ENCODE measurements at places on chromosomes 2 and 18.

DNA sequence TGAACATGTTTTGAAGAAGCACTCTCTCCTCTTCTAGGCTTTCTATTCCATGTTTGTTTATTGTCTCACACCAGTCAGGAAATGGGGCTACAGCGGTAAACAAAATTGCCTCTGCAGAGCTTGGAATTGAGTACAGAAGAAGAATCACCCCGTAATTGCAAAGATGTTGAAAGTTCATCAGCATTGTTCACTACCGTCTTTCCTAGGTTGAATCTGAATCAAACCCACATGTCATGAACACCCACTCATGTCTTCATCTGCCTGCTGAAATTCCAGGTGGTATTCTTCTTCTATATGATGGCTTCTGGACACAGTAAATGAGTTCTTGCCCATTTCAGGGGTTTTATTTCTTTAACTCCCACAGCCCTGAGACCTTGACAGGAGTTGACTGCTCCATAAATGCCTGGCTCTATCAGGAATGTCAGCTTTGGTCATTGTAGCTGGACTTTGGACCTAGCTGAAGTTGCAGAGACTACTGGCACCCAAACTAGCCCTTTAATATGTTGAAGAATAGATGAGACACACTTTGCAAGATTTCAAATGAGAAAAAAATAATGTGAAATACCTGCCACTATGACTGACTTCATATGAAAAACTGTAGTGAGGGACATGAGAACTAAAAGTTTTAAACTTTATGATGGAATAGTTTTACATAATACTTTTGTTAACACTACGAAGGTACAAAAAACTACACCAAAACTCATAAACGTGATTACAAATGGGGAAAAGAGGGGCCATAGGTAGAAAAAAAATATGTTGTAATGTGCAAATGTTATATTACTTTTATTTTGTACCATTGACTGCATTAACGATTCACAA lies 1235.3 kb upstream of the ZEB2 start:
- DNase-seq: no peak

DNA sequence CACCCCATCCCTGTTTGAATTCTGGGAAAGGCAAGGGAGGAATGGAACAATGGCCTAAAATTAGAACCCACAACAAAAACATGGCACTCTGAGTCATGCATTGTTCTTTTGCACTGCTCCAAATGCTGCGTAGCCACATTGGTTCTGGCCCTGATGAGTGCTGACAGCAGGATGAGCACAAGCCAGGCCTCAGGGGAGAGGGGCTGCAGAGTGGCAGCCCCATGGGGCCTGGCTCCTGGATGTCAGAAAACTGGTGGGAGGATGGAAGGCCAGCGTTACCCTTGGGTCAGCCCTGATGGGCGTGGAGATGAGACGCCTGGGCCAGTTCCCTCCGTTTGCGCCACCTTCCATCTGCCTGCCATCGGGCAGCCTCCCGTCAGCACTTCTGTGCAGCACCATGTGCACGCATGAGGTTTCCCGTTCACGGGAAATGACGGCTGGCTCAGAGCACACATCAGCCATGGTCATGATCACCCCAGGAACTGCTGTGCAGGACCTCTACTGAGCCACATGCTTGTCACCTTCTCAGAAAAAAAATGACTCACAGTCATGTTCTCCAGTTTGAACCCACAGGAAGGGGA lies 65.6 kb downstream of the CYP26B1 start:
- no peak for DNase-seq

DNA sequence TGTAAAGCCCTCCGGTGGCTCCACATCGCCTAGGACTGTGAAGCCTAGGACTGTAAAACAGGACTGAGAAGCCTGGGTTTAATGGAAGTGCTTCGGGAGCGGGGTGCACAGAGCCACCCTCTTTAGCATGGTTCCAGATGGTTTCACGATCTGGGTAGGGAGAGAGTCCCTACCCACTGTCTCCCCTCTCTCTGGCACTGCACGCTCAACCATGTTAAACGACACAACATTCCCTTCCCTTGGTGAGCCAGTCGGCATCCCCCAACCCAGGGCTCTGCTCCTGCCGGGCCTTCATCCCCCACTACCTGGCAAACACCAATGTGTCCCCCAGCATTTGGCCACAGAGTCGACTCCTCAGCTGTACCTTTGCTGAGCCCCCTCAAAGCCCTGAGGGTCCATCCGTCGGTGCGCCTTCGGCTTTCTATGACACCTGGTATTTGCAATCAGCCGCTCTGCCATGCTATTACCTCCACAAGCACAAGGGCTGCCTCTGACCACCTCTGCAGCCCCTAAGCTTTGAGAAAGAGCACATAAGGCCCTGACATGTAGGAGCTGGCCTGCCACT lies 1.1 kb downstream of the COPS9 start:
- no peak for DNase-seq

DNA sequence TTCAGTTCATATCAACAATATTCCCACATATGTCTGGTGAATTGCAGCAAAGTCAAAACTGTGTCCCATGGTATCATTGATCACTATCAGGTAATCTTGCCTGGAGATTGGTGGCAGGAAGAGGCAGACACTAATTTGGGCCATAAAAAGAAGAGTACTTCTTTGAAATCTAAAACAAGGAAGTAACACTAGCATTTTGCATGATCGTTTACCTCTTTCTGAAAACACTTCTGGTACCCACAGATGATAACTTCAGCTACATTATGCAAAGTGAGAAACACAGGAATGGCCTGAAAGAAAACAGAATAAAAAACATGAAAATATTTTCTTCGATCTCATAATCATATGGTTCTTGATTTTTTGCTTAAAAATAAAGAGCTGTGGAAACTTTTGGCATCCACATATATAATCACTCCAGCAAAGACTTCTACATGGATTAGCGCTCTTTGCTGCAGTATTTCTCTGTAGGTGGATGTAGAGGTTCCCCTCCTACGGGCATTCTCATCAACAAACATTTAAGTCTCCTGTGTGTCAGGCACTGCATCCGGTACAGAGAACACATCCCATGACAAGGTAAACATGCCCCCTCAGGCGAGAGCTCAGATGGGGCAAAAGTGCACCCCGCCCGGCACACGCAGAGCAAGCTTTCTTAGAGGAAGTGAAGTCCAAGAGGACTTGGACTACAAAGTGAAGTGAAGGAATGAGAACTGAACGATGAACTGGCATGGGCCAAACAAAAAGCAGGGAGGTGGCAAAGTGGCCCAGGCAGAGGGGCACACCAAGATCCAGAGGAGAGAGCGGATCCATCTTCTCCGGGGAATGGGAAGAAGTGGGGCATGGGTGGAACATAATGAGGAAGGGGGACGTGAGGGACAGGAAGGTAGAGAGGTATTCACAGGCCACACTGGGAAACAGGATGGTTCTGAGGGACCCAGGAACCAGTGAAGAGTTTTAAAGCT lies 68.0 kb upstream of the RIOK3 start:
- no peak for DNase-seq

DNA sequence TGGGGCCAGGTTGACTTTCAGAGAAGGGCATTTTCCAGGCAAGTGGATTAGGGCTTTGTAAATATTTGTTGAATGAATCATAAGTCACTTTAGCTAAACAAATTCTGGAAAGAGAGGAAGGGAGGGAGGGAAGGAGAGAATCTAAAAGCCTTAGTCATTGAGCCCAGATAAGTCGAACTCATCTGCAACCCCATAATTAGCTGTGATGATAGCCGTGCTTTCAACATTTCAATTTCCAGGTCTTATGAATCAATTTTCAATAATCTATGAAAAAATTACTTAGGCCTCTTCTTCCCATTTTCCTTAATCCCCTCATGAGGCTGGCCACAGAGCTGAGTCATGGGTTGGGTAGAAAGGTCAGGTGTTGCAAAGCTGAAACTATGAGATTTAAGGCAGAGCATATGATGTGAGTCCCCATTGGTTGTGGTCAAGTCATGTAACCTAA lies 111.9 kb upstream of the MAPRE2 start:
- no peak for DNase-seq

- no peak for DNase-seq
These were observed 160.7 kb downstream of the DTNB start for GRCh38 chr2:25512707-25513106.

- no peak for DNase-seq
These were observed 285.6 kb upstream of the SESTD1 start for GRCh38 chr2:179550214-179550613.

GRCh38 chr2:96175951-96176350 lies 30.7 kb upstream of the DUSP2 start:
- DNase-seq: no peak

DNA sequence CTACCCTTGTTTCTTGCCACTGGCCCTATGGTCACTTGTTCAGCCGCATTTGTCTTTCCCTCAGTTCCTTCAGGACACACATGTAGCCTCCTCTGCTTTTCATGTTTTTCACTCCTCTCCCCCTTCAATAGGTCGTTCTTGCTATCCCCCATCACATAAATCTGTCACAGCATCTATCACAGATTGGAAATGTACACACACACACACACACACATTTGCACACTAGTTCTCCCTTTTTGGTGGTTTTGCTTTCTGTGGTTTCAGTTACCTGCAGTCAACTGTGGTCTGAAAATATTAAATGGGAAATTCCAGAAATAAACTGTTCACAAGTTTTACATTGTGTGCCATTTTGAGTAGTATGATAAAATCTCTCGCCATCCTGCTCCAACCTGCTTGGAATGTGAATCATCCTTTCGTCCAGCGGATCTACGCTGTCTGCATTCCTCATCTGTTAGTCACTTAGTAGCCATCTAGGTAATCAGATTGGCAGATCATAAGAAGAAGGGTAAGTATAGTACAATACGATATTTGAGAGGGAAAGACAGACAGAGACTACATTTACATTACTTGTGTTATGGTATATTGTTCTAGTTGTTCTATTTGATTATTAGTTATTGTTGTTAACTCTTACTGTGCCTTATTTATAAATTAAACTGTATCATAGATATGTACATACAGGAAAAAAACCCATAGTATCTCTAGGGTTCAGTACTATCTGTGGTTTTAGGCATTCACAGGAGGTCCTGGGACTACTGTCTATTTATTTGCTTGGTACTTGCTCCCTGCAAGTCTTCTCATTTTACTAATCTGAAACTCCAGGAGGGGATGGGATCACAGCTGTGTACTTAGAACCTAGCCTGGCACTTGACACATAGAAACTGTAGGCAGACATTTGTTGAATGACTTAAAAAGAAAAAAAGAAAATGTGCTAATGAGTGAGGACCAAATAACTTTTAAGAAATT lies 86.1 kb upstream of the PNPT1 start:
- no peak for DNase-seq

DNA sequence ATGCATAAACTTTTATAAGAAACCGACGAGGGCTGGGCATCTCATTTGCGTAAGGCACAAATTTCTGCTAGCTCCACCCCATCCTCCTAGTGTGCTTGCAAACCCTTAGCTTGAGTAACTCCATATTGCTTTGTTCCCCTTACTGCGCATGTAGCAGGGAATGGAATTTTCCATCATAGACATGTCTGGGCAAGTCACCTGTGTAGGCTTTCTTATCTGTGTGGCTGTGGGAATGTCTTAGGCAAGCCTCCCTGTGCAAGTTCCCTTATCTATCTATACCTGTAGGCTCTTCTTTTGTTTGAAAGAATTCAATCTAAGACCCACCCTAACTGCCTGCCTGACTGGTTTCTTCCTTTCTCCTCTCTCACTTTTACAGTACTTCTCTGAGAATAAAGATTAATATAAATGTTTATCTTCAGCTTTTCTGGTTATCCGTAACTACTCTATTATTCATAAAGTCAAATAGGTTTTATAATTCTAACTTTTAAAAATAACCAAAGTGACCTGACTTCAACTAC lies 217.6 kb upstream of the FIGN start:
- no peak for DNase-seq

GRCh38 chr2:124323321-124323720 lies 298.2 kb downstream of the CNTNAP5 start:
- no peak for DNase-seq

- DNase-seq: no peak
These were observed 89.1 kb upstream of the ID2 start for GRCh38 chr2:8592736-8593135.

GRCh38 chr2:11018651-11019185 lies 107.0 kb downstream of the KCNF1 start:
- DNase-seq: no peak

DNA sequence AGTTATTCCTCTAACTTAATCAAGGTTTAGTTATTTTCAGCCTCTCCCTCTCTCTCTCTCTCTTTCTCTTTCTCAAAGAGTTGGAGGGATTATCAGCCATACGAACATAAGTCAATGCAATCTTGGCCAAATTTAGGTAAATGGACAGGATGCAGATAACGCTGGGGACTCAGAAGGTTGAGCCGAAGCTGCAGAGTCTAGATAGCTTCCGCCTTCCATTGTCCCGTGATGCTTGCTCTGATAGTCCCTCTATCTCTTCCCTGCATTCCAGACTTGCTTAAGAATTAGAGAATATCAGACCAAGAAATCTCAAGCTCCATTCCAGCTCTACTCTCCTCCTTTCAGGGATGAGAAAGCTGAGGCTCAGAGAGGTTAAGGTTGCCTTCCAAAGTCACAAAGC lies 502.8 kb upstream of the TNP1 start:
- DNase-seq: no peak

DNA sequence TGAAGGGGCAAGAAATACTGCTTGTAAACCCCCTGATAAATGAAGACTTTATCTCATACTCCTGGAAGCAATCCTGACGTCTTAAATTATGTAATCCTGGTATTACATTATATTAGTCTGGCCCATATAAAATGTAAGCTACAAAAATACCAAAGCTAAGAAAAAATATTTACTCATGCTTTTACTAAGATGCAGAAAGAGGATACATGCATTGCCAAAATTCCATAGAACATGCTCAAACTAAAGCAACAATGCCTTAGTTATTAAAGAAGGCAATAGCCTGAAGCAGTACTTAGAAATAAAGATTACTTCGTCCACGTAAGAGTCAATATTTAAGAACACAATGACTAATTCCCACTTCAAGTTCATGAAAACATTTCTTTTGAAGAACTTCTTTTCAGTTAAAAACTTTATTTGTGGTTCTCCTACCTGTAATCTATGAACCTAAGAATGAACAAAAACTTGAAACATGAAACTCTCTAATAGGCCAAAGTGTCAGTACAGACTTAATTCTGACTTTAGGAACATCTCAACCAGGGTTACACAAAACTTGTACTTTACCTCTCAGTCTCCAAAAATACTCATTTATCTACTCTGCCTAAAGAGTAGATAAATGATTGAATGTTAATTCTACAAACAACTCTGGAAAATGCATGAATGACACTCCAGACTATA lies 117.3 kb downstream of the THADA start:
- DNase-seq: no peak

GRCh38 chr2:168978461-168978861 lies 52.7 kb downstream of the ABCB11 start:
- no peak for DNase-seq

- DNase-seq: no peak
These were observed 63.2 kb upstream of the MAPRE2 start for GRCh38 chr18:34977838-34978532.

- DNase-seq: no peak
These were observed 21.5 kb upstream of the DYNC2LI1 start for GRCh38 chr2:43752302-43752701.

- DNase-seq: no peak
These were observed 90.5 kb upstream of the FHL2 start for GRCh38 chr2:105489168-105489878.

Measured in T-helper 17 cell (primary cell).